Left kidney (tissue), 8 donors: ENCODE measurements at places on chromosomes 4 and X. TPM values are rescaled to one million over a fixed set of nuclear protein-coding genes. Genes with fewer than 3 reads are reported as not detected.

SPANXA2 gene
- polyA plus RNA-seq, result not detected

SUPT20HL2 gene
- polyA plus RNA-seq, result not detected

NKX6-1 gene
- 0.07 TPM for polyA plus RNA-seq

SSX4 gene
- not detected for polyA plus RNA-seq

VEGFC gene
- polyA plus RNA-seq, result 17.1 TPM

C1QTNF7 gene
- 27.6 TPM for polyA plus RNA-seq

DCLK2 gene
- 12.0 TPM for polyA plus RNA-seq

PAGE2 gene
- polyA plus RNA-seq, result not detected

NRK gene
- polyA plus RNA-seq, result 15.1 TPM

MAEA gene
- polyA plus RNA-seq, result 62.7 TPM

MAGEC2 gene
- not detected for polyA plus RNA-seq
